A549 treated with Mapracorat at 1 μM for 4 hours (cell line): ENCODE measurements at places on chromosomes 7 and 10. TPM values are rescaled to one million over a fixed set of nuclear protein-coding genes. Genes with fewer than 3 reads are reported as not detected.

Gene AKR1C8
- total RNA-seq = 0.14 to 0.27 TPM in 2 of 5 replicates, not detected in the others

Gene SPDYE6
- total RNA-seq = not detected in 5 replicates

Gene PAX4
- total RNA-seq = not detected in 5 replicates

Gene MBL2
- total RNA-seq = not detected in 5 replicates

Gene MET
- total RNA-seq = 60.7 to 85.2 TPM (median 75.3 TPM) in 5 replicates

Gene ATOH7
- total RNA-seq = 0.12 to 0.27 TPM (median 0.17 TPM) in 4 of 5 replicates, not detected in the other

Gene FOXP2
- total RNA-seq = not detected in 5 replicates

Gene CFAP43
- total RNA-seq = 0.14 to 0.36 TPM (median 0.20 TPM) in 5 replicates

Gene CD36
- 0.27 to 0.32 TPM (median 0.28 TPM) in 3 of 5 replicates, not detected in the others for total RNA-seq

Gene CPN1
- 0.15 to 0.45 TPM (median 0.35 TPM) in 5 replicates for total RNA-seq

Gene LIPK
- not detected in 5 replicates for total RNA-seq

Gene CDH23
- 1.9 to 2.7 TPM (median 2.5 TPM) in 5 replicates for total RNA-seq

Gene CPVL
- 0.17 to 0.51 TPM (median 0.29 TPM) in 5 replicates for total RNA-seq

Gene SFTPA1
- total RNA-seq = not detected in 5 replicates

Gene SLC13A1
- not detected in 5 replicates for total RNA-seq

Gene SMKR1
- 9.5 to 13.1 TPM (median 11.3 TPM) in 5 replicates for total RNA-seq

Gene GPER1
- 0.98 to 1.5 TPM (median 1.2 TPM) in 5 replicates for total RNA-seq

Gene CCDC3
- total RNA-seq = 0.98 to 1.4 TPM (median 1.3 TPM) in 5 replicates
